Spinal cord (tissue), 10 donors: ENCODE measurements at places on chromosomes 1 and 21. TPM values are rescaled to one million over a fixed set of nuclear protein-coding genes. Genes with fewer than 3 reads are reported as not detected.

- H3K27me3 ChIP-seq = no peaks in the 10 kb centered on the region
- H3K4me3 ChIP-seq = no peak overlapping the region
- DNase-seq = no peak
- peaks cover 14% of the 10 kb centered on the region for H3K4me1 ChIP-seq
- no peaks in the 10 kb centered on the region for H3K36me3 ChIP-seq
Measured at GRCh38 chr1:154623358-154623757, 15.4 kb upstream of the ADAR start.

- no peaks in the 10 kb centered on the region for H3K27me3 ChIP-seq
- H3K4me1 ChIP-seq = no peaks in the 10 kb centered on the region
- H3K36me3 ChIP-seq = no peaks in the 10 kb centered on the region
Measured at GRCh38 chr1:84715342-84716019, 25.2 kb upstream of the SSX2IP start.

The CLCA1 gene
- not detected for polyA plus RNA-seq

The FAM3B gene
- 0.24 TPM for polyA plus RNA-seq

GRCh38 chr1:170262276-170262939 is 116.6 kb downstream of the NTMT2 start:
- H3K4me1 ChIP-seq = no peaks in the 10 kb centered on the region
- no peak overlapping the region for H3K4me3 ChIP-seq
- H3K36me3 ChIP-seq = no peaks in the 10 kb centered on the region

DNA sequence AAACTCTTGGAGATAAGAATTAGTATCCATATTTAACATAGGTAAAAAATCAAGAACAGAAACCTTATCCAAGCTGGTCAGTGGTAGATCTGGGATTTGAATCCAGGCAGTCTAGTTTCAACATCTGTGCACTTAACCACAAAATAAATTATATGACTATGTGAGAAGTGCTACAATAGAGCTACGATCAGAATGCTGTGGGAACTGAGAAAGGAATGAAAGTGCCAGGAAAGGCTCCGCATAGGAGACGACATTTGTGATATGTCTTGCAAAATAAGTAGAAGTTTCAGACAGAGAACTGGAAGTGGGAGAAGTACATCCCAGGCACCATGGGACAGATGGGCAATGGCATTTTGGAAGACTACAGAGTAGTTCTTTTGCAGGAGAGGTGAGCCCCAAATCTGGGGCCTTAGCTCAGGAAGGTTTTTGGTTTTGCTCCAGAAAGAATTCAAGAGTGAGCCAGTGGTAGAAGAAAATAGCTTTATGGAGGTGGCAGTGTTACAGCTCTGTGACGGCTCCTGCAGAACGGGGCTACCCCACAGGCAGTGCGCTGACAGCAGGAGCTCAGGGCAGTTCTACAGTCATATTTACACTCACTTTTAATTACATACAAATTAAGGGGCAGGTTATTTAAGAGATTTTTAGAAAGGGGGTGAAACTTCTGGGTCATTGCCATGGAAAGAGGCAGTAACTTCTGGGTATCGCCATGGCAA is 25.5 kb upstream of the GJA5 start:
- no peak for DNase-seq
- H3K36me3 ChIP-seq = no peaks in the 10 kb centered on the region
- no peaks in the 10 kb centered on the region for H3K4me1 ChIP-seq

DNA sequence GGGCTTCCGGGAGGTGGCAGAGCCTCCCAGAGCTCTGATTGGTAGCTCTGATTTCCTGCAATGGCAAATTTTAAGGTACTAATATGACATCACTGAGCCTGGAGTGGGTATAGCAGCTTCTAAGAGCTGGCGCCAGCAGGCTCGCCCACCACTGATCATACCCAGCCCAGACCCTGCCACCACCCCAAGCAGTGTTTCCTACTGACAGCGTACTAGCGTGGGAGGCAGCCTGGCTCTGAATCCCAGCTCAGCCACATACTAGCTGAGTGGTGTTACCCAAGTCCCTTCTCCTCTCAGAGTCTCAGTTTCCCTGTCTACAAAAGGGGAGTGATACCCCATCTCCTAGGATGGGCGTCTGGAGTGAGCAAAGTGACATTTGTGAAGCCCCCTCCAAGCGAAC is 13.0 kb upstream of the ALDH4A1 start:
- H3K27me3 ChIP-seq = no peaks in the 10 kb centered on the region
- H3K4me3 ChIP-seq = no peak overlapping the region
- peaks cover 19% of the 10 kb centered on the region for H3K4me1 ChIP-seq
- no peak for DNase-seq
- no peak overlapping the region for H3K27ac ChIP-seq

GRCh38 chr1:7549277-7550161 is 221.6 kb upstream of the VAMP3 start:
- DNase-seq = no peak
- H3K4me1 ChIP-seq = peaks cover 26% of the 10 kb centered on the region
- H3K27me3 ChIP-seq = no peaks in the 10 kb centered on the region
- H3K36me3 ChIP-seq = no peaks in the 10 kb centered on the region
- no peak overlapping the region for H3K4me3 ChIP-seq

GRCh38 chr1:71068325-71069240 is 12.3 kb downstream of the ZRANB2 start:
- no peak overlapping the region for H3K27ac ChIP-seq
- peaks cover 3% of the 10 kb centered on the region for H3K36me3 ChIP-seq
- H3K27me3 ChIP-seq = no peaks in the 10 kb centered on the region
- DNase-seq = no peak

GRCh38 chr1:209038316-209038715 is 545.2 kb upstream of the CAMK1G start:
- H3K4me1 ChIP-seq = no peaks in the 10 kb centered on the region
- no peak overlapping the region for H3K4me3 ChIP-seq
- H3K27ac ChIP-seq = no peak overlapping the region
- H3K36me3 ChIP-seq = no peaks in the 10 kb centered on the region
- no peak for DNase-seq

DNA sequence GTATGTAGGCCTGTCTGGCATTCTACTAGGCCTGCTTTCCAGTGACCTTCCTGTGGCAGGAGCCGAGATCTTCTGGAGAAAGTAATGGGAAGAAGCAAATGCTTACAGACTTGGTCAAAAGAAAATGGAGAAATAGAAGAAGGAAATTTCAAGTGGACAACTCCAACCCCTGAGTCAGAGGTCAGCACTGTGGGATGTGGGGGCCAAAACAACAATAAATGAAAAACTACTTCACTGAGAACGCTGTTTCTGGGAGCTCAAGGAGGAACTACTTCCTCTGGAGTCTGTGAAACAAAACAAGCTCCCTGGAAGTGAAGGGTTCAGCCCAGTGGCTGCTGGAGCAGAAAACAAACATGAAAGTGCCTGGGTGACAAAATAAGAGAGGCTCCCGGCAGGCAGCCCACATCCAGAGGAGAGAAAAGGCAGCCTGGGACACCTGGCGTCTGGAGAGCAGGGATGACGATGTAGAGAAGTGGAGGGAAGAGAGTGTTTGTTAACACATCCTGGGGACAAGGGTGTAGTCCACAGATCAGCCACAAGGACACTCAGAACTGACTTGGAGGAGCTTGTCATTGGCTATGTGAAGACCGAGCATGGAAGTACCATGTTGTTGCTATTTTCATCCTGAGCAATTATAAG is 355.2 kb downstream of the SMYD3 start:
- peaks cover 3% of the 10 kb centered on the region for H3K36me3 ChIP-seq
- no peaks in the 10 kb centered on the region for H3K27me3 ChIP-seq
- no peak for DNase-seq
- no peak overlapping the region for H3K4me3 ChIP-seq
- H3K27ac ChIP-seq = no peak overlapping the region

DNA sequence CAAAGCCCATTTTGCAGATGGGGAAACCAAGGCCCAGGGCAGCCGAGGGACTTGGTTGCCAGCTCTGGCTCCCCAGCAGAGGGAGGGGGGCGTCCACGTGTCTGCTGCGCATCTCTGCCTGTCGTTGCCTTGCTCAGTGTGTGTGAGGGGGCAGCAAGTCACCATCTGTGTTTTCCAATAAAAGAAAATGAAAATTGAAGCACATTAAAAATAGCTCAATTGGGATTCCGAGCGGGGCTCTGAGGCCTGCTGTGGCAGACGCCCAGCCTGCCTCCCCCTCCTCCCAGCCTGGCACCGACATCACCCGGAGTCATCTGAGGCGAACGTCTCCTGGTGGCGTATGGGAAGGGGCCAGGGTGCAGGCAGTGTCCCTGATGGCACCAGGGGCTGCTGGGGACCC is 51.2 kb downstream of the EPHB2 start:
- no peak for DNase-seq
- no peak overlapping the region for H3K4me3 ChIP-seq
- peaks cover 42% of the 10 kb centered on the region for H3K4me1 ChIP-seq
- H3K27ac ChIP-seq = no peak overlapping the region
- peaks cover 13% of the 10 kb centered on the region for H3K36me3 ChIP-seq

The TMCC2 gene
- polyA plus RNA-seq = 77.4 TPM

GRCh38 chr1:85850238-85850637 is 142.0 kb upstream of the ZNHIT6 start:
- no peak for DNase-seq
- H3K4me1 ChIP-seq = no peaks in the 10 kb centered on the region
- H3K27ac ChIP-seq = no peak overlapping the region
- no peak overlapping the region for H3K4me3 ChIP-seq

DNA sequence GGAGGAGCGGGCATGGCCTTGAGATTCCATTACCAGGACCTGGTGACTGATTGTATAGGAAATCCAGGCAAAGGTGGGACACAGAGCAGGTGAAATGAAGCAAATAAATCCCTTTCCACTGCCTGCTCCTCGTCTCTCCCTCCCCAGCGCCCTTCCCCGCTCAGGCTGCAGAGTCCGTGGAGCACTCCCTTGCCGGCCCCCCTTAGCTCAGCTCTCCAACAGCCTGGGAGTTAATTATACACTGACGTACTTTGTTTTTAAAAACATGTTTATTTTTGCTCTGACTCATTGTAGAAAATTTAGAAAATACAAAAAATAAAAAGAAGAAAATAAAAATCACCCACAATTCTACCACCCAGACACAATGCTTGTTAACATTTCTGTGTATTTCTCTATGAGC is 61.7 kb downstream of the LGR6 start:
- peaks cover 3% of the 10 kb centered on the region for H3K4me1 ChIP-seq
- no peak overlapping the region for H3K4me3 ChIP-seq
- no peaks in the 10 kb centered on the region for H3K27me3 ChIP-seq
- H3K27ac ChIP-seq = no peak overlapping the region

DNA sequence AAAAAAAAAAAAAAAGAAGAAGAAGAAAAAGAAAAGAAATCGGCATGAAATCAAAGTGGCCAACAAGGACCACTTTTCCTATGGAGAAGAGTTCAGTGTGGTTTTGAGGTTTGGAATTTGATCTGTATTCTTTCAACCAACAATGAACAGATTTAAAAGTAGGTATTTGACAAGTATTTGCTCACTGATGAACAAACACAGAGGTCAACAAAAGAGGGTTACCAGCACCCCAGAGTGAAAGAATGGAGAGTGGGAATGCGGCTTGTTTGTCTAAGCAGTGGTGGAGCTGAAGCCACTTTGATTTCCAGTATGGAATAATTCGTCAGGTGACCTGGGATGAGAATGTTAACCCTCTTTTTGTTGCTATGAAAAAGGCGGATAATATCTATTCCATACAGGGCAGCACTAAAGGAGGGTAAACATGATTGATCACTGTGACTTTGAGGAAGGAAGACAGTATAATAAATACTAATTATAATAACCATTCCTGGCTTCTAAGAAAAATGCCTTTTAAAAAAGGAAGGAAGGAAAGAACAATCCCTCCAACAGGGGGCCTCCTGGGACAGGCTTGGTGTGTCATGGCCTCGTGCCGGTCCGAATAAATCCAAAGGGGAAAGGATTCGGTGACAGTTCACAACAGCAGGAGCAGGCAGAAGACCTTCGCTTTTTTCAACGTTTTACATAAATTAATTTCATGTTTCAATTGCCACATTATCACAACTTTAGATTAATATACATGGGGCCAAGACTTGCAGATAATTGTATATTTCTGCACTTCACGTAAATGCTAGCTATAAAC is 37.2 kb upstream of the SIM2 start:
- peaks cover 6% of the 10 kb centered on the region for H3K4me1 ChIP-seq
- H3K27me3 ChIP-seq = peaks cover 7% of the 10 kb centered on the region
- DNase-seq = no peak
- no peak overlapping the region for H3K27ac ChIP-seq
- H3K36me3 ChIP-seq = no peaks in the 10 kb centered on the region

- H3K4me3 ChIP-seq = no peak overlapping the region
- H3K27me3 ChIP-seq = no peaks in the 10 kb centered on the region
- no peak for DNase-seq
- no peak overlapping the region for H3K27ac ChIP-seq
- H3K36me3 ChIP-seq = no peaks in the 10 kb centered on the region
- H3K4me1 ChIP-seq = peaks cover 26% of the 10 kb centered on the region
Measured at GRCh38 chr1:7172804-7173203, 387.6 kb downstream of the CAMTA1 start.

The ADAM30 gene
- polyA plus RNA-seq = not detected

The BPNT1 gene
- 36.3 TPM for polyA plus RNA-seq

The BRDT gene
- 0.32 TPM for polyA plus RNA-seq

DNA sequence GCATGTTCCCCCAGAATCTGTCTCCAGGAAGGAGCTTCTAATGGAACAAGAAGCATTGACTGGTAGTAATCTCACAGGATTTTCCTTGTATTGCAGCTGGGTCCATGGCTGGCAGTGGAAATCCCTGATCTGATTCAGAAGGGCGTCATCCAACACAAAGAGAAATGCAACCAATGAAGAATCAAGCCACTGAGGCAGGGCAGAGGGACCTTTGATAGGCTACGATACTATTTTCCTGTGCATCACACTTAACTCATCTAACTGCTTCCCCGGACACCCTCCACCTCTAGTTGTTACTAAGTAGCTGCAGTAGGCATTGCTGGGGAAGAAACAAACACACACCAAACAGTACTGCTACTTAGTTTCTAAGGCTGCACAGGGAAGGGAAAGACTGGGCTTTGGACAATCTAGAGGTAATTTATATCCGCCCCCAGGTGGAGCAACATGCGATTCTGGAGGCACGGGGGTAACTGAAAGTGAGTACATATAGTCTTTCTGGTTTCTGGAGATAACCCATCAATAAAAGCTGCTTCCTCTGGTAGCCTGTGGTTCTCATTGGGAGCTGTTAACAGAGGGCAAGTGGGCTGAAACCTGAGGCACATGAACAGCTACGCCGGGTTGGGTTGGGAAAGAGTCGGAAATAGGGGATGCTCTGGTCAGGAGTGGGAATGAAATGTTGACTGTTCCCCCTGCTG is 837 bp upstream of the USP21 start:
- DNase-seq = no peak
- peaks cover 31% of the 10 kb centered on the region for H3K4me1 ChIP-seq
- H3K27me3 ChIP-seq = no peaks in the 10 kb centered on the region
- H3K4me3 ChIP-seq = peak overlapping the region; percentile 94

The LIPI gene
- 0.25 TPM for polyA plus RNA-seq

DNA sequence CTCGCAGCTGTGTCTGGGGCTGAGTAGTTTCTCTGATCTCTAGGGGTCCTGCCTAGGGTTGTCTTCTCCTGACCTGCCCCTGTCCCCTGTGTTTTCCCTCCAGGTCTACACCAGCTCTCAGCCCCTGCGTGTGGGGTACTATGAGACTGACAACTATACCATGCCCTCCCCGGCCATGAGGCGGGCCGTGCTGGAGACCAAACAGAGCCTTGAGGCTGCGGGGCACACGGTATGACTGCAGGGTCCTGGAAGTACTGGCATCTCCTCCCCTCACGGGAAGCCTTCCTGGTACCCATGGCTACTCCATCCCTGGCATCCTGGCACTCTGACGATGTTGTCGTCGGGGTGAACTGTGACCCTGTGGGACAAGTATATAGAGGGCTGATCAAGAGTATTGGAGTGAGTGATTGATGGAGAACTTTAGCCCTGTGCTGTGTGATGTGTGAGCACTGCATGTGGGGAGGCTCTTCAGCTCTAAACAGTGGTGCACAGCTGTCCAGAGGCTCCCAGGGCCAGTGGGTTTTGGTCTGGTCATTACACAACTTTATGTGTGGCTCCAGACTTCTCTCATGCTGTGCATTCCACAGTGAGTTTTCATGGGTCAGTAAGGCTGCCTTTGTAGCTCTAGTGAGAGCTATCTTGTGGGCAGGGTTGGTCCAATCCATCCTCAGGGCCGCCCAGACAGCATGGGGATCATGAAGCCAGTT is 14.4 kb downstream of the FAAH start:
- H3K4me1 ChIP-seq = peaks cover 32% of the 10 kb centered on the region
- no peaks in the 10 kb centered on the region for H3K27me3 ChIP-seq
- peaks cover 81% of the 10 kb centered on the region for H3K36me3 ChIP-seq
